ENCODE measurements at places on chromosomes 7 and 10.

DNA sequence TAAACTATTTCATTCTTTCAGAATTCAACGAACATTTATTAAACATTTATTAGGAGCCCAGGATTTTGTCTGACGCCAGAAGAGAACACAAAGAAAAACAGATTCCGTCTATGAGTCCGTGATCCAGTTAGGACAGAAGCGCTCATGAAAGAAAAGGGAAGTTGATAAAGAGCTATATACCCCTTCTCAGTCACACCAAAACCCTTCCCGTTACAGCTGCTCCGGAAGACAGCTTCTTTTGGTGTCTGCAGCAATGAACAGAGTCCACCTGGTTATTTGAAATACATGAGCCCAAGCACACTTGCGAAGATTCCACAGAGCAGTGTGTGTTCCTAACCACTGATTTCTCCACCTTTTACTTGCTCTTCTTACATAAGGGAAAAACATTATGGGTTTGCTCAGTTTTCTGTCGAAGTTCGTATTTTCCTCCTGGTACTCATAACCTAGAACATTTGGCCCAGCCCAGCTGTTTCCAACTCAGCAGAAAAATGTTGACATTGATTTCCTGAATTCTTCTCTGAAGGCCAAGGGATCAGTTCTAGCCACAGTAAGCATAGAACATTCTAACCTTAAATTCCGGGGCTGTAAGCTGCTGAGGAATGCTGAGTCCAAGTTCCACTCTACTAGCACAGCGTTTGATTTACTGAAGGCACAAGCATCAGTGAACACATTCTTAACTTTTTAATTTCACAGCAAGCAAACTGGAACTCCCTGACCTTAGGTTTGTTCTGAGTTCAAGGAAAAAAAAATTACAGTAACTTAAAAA, 206.5 kb downstream of the SORCS1 start:
- DNase-seq = no peak

GRCh38 chr7:92793656-92794205, 42.6 kb downstream of the CDK6 start:
- DNase-seq = no peak

DNA sequence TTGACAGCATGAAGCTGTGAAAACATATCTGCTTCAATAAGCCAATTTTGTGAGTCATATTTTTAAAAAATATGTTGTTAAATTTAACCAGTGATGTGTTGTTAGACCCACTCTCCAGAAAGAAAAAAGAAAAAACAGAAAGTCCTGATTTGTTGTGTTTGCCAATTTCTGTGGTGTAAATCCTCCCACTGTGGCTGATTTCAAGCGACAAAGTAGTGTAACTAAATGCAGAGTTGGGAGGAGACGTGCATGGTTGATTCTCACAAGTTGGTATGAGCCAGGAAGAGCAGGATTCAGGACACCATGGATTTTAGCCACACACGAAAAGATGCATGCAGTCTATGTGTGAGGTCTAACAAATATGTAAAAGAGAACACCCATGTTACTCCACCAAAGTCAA, 139.1 kb downstream of the CCDC3 start:
- DNase-seq = no peak

- no peak for DNase-seq
Measured at GRCh38 chr10:79219322-79219957, 127.8 kb upstream of the PPIF start.

DNA sequence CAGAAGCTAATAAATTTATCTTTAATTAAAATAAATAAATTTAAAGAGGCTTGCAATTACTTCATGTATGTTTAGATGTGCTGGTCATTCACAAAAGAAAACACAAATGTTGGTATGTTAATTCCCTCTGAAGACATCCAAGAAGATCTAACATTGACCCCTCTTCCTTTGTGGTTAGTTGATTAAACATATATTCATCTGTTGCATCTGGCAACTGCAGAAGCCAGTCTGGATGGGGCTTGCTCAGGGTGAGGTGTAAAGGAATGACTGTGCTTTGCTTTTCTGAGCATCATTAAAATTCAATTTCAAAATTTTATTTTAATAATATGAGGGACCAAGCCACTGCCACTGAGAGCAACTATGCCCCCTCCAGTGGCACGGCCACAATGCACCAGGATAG, 36.4 kb upstream of the FERD3L start:
- no peak for DNase-seq

DNA sequence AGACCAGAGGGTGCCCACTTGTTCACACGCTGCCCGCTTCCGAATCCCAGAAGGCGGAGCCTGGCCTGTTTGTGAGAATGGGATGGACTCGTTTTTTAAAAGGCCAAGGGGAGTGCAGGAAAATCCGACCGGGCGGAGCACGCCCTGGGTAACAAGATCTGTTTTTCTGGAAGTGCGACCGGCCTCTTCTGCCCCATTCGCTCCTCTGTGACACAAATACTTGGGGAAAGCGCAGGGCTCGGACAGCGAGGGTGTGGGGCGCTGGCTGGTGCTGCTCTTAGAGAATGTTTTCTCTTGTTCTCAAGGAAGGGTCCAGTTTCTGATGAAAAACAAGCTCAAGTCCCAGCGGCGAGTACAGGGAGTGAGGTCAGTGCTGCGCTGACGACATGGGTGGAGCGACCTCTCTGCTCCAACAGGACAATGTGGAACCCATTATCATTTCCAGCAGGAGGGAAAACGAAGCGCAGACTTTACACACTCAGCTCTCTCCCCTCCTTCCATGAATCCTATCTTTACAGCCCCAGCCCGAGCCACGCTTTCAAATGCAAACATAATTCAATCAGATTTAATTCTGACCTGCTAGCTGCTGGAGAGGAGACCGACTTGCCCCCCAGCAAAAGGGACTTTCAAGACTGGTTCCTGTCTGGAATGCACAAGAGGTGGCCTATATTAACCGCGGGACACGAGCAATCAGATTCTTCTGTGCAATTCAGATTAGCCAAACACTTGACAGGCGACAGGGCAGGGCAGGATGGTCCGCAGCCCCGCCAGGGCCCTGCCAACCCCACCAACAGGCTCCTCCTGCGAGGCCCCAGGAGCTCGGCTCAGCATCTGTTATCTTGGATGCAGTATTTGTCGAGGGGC, 1.1 kb downstream of the RADIL start:
- no peak for DNase-seq

- DNase-seq = no peak
Measured at GRCh38 chr10:71216751-71217265, 4.4 kb downstream of the UNC5B start.

DNA sequence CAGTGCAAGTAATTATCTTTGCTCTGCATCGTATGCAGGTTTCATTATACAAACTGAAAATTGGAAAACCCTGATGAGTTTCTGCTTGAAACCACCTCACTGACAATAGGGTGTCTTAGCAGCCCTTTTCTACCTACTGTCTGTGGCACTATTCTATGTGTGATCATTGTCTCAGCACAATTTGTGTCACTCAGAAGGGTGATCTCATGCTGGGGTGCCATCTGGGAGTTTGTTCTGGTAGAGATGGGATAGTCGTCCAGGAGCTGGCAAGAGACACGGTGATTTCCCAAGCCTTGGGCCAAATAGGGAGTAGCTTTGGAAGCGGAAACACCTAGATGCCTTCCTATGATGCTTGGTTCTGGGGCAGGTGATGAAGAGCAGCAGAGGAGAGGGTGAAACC, 186.3 kb downstream of the FRMD4A start:
- DNase-seq = no peak

DNA sequence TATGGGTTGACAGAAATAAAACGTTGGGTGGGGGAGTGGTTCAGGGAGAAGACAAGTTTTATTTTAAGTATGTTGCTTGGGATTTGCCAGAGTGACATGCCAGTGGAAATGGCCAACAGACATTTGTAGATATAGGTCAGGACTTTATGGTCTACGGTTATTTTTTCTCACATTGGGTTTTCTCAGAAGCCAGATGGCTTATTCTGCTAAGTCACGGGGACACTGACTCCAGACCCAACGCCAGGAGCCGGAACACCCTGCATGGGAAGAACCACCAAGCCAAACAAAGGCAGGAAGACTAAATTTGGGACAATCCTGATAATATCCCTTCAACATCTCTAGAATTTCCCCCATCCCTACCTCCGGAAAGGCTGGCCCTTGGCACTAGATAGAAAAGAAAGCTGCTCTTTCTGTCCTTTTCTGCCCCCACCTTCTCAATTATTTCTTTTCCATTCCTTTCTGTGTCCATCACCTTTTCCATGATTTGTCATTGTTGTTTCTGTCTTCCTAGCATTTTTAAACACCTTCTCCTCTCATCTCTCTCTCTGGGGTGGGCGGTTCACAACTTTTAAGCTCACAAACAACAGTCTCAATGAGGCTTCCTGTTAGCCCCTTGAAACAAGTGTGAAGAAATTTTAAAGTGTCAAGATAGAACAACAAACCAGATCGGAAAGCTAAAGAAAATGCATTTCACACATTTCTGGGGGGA, 44.7 kb downstream of the TBXAS1 start:
- DNase-seq = no peak

All from stimulated activated CD4-positive, alpha-beta T cell treated with anti-CD3 and anti-CD28 coated beads, Interleukin-12 subunit alpha, Interleukin-12 subunit beta, amount 100 ng/mL, for 4 hours (primary cell).